ENCODE measurements at places on chromosomes 7 and 10.

GRCh38 chr10:79335470-79336235, 11.6 kb upstream of the PPIF start:
- DNase-seq: no peak

- DNase-seq: no peak
These were observed 558.8 kb upstream of the C7orf33 start for GRCh38 chr7:148031811-148032210.

DNA sequence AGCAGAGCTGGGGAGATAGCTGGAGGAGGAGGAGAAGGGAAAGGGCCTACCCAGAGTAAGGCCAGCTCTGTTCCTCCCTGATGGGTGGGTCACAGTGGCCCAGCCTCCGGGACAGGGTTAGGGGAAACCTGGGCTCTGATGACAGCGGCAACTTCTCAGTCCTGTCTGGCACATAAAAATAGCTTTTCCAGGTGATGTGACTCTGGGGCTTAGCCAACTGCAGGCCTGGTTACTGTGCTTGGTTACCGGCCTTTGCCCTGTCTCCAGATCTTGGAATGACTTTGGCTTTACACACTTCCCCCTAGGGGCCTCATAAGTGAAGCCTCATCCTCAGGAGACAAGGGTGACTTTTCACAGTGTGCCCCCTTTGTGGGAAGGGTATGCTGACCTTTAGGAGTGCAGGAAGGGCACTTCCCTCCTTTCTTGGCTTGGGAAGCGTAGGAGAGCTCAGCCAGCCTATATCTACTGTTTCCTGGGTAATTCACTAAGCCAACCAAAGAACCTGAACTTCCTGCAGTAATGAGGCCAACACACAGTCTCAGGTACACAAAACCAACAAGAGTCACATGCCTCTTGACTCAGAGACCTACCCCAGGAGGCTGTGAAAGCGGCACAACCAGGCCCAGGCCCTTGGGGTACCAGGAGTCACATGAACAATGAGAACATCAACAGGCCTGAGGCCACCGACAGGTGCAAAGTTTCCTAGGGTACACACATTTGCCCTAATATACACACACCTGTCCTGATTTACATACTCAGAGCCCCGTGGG, 11.7 kb upstream of the HILPDA start:
- DNase-seq: no peak

DNA sequence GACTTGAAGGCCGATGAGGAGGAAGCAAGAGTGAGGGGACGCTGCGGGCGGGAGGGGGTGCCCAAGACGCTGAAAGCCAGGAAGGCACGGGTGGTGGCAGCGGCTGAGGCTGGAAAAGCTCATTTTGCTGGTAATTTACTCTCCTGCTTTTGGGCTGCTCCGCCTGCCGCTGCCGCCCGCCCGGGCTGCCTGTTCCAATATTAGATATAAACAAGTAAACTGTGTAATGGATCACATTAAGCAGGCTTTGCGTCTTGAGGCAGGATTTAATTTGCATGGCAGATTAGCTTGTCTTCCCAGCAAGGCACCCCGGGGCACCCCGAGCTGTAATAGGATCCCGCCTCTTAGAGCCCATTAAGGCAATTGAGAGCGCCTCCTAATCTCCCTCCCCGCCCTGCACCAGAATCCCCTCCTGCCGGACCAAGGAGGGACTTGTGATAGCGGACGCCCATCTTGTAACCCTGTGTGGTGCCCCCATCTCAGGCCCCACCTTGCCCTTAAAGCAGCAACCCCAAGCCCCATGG, 46.1 kb upstream of the SLF2 start:
- no peak for DNase-seq

- DNase-seq: no peak
These were observed 98.4 kb downstream of the ADARB2 start for GRCh38 chr10:1638889-1639419.

DNA sequence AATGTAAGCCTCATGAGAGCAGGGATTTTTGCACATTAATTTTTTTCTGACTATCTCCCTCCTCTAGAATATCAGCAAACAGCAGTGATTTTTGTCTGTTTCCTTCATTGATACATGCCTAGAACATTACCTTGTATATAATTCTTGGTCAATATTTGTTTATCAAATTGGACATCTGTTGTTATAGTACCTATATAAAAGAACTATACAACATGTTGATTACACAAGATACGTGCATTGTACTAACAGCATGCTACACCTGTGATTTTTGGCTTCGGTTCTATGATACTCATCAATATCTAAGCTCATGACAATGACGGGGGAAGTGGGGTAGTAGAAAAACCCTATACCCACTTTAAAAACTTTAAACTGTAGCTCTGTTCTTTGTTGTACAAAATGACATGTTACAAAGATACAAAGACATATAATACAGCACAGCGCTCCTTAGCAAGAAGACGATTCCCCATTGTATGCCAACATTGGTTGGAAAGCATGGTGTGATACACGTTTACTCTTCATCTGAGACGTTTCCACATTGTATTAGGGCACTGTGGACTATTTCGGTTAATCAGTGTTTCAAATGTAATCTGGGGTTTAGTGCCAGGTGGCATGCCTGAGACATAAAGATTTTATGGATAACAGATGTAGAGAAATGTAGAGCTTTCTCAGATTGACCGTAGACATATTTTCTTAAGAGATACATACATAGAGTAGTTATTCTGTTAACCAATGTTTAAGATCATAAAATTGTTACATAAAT, 70.5 kb upstream of the FOXP2 start:
- no peak for DNase-seq

DNA sequence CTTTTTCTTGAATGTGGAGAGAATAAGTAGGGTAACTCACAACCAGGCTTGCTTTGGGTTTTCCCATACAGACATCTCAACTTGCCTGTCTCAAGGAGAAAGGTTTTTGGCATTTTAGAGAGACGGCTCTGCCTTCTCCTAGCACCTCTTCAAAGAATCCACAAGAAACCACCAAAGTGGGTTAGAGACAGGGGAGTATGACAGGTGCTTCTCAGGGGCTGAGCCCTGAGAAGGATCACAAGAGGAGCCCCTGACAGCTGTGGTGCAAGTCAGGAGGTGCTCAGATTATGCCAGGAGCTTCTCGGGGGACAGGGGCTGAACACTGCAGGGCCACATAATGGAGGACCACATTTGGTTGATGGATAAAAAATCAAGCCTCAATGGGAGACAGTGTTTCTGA, 170.8 kb upstream of the LYZL2 start:
- no peak for DNase-seq

DNA sequence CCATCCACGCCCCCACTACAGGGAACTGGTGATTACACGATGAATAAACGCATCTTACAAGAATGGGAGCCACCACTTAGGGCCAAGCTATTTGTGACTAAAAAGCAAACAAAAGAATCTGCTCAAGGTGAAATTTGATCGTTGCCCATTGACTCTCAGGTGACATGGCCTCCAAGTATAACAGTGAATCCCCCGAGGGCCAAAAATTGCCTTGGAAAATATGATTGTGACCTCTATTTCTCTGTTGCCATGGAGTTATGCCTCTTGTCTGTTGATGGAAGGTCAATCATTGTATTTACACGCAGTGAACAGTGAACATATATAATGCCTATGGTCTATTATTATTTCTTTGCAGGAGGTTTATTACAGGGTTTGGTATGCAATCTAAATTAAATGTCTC, 282.3 kb downstream of the KLF6 start:
- no peak for DNase-seq

GRCh38 chr7:151381348-151382078, 28.3 kb downstream of the WDR86 start:
- DNase-seq: peak; percentile 20

- DNase-seq: no peak
These were observed 724 bp downstream of the CFAP46 start for GRCh38 chr10:132941640-132942051.

GRCh38 chr10:59589796-59590195, 119.9 kb downstream of the SLC16A9 start:
- DNase-seq: no peak

GRCh38 chr7:17646253-17646956, 293.9 kb downstream of the SNX13 start:
- DNase-seq: no peak

DNA sequence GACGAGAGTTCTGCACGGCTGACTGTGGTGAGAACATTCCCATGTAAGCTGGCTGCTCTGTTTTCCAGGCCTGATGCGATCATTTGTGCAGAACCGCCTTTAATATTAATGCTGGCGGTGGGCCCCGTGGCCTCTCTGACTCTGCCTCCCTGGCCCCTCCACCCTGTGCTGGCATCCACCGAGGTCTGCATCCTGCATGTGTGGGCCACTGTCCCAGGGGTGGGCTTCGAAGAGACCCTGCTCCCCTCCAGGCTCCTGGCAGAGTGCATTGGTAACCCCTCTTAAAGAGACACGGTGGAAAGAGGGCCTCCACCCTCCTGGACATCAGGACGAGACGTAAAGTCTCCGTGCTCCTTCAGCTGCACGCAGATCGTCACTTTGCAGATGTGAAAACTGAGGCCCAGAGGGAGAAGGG, 67.3 kb upstream of the FAM20C start:
- no peak for DNase-seq

GRCh38 chr10:63437116-63437949, 28.4 kb downstream of the JMJD1C start:
- no peak for DNase-seq

- DNase-seq: peak; percentile 29
These were observed 3.0 kb upstream of the CALHM3 start for GRCh38 chr10:103481974-103482531.

DNA sequence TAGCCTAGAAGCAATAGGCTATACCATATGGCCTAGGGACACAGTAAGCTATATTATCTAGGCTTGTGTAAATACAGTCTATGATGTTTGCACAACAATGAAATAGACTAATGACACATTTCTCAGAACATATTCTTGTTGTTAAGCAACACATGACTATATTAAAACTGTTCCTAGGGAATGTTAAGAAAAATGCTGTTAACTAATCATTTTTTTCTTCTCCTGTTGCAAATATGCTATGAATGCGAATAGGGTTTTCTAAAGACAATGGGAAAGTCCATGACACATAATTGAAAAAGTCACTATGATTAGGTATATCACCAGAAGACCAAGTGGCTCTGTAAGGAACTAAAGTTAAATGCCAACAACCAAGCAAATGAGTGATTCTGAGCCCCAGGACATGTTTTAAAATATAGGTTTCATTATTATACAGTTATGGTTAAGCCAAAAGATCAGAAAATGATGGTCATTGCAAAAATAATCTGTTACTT, 454.0 kb upstream of the SORCS1 start:
- DNase-seq: no peak

DNA sequence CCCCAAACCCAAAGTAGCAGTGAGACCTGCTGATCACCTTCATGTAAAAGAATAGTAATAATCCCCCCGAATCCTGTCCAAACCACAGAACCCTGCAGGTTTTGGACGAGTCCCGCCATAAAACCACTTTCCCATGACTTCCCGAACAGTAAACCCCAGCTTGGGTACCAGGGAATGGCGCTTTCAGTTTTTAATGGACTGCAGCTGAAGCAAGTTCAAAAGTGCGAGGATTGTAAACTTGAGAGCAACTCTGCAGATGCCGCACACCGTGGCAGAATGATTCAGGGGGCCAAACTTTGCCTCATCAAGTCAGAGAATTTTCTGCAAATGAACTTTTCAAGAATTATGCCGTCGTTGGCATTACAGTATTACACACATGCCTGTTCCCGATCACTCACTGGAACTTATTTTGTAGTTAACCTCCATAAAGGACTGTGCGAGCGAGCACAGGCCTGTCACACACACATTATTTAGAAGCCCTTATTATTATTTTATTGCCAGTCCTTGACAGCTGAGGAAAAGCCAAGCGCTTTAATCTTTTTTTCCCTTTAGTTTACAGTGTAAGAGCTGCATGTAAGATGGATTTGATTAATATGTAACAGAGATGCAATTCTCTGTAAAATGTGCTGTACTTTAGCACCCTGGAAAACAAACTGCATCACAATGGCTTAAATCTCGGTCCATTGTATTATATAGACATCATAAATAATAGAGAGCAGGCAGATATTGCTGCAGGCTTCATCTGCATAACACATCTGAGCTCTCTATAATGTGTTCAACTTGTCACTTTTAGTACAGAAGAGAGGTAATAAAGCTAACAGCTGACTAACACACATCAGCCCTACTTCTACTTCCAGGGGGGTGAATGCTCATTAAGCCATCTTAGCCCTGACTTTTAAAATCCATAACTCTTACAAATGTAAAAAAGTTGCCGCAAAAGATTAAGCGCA, 493.5 kb upstream of the GALNT17 start:
- DNase-seq: no peak

- no peak for DNase-seq
These were observed 25.1 kb downstream of the CDK14 start for GRCh38 chr7:90621125-90621746.

GRCh38 chr10:123119081-123119480, 16.7 kb upstream of the HMX3 start:
- DNase-seq: no peak

- no peak for DNase-seq
These were observed 6.3 kb downstream of the CAMK2G start for GRCh38 chr10:73867871-73868631.

- no peak for DNase-seq
These were observed 516.9 kb downstream of the GLRX3 start for GRCh38 chr10:130652964-130653578.

GRCh38 chr10:1673568-1674345, 63.6 kb downstream of the ADARB2 start:
- DNase-seq: no peak

DNA sequence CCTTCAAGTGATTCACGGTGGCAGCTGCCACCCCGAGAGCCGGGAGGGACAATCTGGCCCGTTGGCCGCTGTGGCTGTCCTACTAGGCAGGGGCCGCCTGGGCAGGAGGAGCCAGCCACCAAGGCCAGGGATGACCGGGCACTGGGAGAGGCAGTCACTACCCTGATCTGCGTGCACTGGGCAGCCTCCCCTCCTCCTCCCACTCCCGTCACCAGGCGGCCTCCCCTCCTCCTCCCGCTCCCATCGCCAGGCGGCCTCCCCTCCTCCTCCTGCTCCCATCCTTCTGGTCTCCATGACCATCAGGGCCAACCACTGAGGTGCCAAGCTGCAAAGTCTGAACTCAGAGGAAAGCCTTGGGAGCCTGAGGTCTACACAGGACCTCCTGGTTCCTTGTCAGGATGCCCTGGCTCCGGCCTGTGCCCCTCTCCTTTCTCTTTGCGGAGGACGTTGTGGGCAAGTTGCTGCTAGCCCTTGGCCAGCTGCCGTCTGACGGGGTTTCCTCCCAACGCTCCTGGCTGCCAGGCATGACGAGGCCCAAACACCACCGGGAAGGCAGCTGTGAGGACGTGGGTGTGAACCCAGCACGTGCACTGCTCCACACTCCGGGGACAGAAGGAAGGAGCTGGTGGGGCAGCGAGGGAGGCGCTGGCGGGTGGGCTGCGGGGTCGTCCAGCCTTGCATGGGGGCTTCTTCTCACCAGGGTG, 131.1 kb downstream of the WDR37 start:
- no peak for DNase-seq

DNA sequence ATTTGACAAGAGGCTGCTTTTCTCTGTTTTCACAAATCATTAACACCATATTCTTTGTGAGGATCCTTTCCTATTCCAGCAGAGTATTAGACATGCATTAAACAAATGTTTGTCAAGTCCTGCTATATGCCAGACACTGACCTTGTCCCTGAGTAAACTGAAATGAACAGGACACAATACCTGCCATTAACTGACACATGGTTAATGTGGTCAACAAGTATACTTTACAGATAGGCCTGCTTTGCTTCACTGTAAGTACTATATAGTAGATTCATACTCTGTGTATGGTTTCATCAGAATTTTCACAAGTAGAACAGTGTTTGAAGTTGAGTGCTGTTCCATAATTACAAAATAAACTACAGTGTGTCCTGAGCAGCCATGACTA, 5.9 kb downstream of the TNKS2 start:
- DNase-seq: no peak
